ENCODE measurements at places on chromosomes 5 and 9. TPM values are rescaled to one million over a fixed set of nuclear protein-coding genes. Genes with fewer than 3 reads are reported as not detected.

- no peak for DNase-seq
Observed at GRCh38 chr9:33202018-33202417, 34.9 kb upstream of the B4GALT1 start.

DNA sequence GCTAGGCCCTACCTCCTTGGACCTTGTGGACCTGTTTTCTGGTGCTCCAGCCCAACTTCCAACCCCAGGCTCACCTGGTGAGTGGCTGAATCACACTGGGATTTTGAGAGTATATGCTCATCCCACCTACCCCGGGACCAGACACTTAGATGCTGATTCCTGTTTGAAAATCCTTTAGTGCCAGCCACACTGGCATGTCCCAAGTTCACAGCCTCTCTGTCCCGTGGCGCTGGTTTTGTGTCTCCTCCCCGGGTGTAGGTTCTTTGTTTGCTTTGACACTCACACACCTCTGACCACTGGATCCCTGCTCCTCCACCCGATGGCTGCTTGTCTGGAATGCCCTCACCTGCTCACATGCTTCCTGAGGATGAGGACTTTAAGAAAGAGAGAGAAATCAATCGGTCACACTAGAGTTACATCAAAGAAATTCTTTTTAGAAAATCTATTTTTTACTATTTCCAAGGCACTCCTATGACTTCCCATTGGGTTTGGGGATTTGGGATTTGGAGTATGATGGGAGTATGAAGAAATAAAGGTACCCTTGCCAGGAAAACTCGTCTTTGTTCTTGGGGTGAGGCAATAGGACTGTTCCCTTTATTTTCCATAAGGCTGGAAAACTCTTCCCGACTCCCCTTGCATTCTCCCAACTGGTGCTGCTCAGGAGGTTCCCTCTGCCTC is 7.3 kb upstream of the SLC25A48 start:
- no peak for DNase-seq

DNA sequence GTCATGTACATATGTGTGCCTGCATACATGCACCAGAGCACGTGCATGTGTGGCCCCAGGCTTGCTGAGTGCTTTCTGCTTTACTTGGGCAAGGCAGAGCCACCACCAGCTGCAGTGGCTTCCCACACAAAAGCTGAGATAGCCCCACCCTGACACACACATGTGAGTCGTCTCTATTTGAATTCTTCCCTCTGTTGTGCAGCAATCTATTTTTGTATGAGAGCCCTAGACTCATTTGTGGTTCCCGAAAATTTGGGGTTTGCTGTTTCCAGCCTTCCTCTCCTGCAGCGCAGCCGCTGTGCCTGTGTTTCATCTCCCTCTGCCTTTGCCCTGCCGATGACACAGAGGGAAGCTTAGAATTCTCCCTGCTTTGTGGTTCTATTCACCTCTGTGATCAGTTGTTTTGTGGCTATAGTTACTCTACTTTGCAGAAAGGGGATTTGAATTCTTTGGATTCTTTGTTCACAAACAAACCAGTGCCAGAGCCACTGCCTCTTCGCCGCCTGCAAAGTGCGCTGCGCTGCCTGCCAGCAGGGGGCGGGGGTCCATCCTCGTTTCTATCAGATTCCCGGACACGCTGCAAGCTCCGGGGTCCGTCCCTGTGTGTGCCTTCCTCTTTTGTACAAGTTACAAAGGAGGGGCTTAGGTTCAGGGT is 95.8 kb upstream of the DAP start:
- peak; percentile 13 for DNase-seq

GRCh38 chr5:120818128-120818527 is 354.0 kb downstream of the PRR16 start:
- DNase-seq = no peak

- no peak for DNase-seq
Observed at GRCh38 chr5:1512541-1513291, 11.0 kb downstream of the LPCAT1 start.

GRCh38 chr9:131744171-131744719 is 4.4 kb upstream of the RAPGEF1 start:
- no peak for DNase-seq

DNA sequence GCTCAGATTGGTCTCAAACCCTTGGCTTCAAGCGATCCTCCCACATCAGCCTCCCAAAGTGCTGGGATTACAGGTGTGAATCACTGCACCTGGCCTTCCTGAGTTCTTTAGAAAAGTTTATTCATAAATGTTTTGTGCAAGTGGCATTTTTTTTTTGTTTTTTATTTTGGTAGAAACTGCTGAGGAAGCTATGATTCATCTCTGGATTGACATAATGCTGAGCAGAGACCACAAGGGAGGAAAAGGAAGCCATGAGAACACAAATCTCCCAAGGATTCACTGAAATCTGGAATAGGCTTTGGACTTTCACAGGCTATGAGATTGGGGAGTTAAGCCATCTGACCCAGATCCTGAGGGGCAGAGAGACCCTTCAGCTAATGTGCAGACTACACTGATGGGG is 3.4 kb upstream of the SLC46A2 start:
- no peak for DNase-seq

DNA sequence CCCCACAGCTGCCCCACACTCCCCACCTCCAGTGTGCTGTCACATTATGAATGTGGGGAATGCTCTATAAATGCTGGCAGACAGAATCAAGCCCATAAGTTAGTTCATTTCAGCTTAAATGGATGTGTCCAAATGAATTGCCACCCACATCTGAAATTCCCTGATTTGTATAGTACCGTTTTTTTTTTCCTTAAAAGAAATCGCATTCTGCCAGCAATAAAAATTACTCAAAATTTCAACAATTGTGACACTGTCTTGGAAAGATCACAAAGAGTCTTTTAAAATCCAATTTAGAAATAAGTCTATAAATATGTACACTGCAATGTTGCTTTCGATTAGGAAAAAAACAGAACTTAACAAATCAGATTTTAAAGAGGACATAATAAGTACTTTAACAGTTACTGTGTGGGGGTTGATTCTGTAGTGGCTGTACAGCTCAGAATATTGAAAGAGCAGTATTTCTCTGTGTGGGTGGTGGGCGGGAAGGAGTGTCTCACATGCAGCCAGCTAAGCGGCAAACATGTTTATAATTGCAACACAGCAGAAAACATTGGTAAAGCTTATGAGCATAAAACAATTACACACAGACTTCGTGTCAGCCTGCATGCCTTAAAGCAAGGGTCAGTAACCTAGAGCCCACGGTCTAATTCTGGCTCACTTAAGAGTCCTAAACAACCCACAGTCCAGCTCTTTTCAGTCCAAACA is 24.9 kb upstream of the CSNK1G3 start:
- DNase-seq = no peak

DNA sequence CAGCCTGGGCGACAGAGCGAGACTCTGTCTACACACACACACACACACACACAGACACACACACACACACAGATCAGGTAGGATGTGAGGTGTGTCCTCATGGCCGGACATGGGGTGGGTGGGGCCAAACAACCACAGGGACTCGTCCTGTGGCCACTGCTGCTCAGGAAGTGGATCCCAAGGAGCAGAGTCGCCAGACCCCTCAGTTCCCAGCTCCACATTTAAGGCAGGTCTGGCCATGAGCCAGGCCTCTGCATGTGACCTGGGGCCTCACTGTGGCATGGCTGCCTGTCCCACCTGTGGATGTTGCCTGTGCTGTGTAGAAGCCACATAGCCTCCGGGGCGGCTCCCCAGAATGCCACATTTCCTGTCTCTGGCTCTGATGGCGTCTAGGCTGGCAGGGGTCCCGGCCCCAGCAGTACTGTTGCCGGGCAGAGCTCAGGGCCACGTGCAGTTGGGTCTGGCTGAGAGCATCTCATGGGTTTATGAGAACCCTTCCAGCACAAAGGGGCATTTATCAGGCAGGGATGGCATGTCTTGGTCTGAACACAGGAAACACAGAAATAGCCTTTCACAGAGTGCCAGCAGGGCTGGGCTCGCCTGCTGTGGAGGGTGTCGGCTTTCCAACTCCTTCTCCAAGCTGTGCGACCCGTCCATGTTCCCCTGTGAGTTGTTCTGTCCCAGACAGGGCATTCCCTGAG is 9.9 kb upstream of the NINJ1 start:
- no peak for DNase-seq

- no peak for DNase-seq
Observed at GRCh38 chr5:144416196-144416595, 245.5 kb downstream of the KCTD16 start.

DNA sequence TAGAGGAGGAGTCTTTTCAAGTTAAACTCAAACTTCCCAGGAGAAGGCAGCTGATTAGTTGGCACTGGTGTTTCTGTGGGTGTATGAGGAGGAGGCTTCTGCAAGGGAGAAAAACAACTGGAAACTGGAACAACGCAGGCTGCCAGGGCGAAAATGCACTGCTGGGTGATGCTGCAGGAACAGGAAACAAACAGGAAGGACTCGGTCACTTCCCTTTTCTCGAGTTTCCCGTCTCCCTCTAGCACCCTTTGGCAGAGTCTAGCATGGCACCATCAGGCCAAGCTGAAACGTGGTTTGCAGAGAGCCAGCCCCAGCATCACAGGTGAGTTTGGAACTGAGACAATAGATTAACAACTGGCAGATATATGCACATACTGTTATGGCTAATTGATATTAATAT is 77.5 kb upstream of the CAST start:
- no peak for DNase-seq

DNA sequence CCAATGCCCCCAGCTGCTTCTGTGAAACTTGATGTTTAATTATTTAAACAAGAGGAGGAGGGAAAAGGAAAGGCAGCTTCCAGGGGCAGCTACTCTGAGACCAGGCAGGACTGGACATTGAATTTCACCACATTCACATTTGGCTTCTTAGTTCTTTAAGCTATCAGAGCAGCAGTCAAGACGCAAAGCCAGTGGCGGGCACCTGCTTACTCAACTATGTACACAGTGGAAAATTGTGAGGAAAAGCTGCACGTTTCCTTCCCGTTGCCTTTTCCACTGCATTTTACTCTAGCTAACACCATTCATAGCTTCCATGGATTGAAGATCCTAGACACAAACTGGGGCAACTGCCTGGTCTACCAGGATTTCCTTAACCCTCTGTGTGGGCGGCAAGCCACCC is 200.3 kb downstream of the ERCC6L2 start:
- no peak for DNase-seq

- DNase-seq = no peak
Observed at GRCh38 chr9:2856400-2856799, 12.5 kb upstream of the PUM3 start.

DNA sequence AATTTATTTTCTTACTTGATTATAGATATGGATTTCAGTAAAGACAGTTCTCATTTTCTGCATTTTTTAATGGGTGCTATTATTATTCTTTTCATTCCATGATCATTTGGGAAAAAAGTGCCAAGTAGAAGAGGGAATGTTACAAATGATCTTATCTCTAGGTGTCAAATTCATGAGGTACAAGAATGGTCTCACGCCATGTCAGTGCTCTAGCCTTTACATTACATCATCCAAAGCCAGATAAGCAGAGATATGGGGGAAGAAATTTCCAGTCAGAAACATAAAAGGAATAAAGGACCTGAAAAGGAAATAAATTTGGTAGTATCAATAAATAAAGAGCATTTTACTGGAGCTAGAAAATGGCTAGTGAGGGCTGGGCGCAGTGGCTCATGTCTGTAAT is 1544.2 kb upstream of the CDH6 start:
- no peak for DNase-seq

DNA sequence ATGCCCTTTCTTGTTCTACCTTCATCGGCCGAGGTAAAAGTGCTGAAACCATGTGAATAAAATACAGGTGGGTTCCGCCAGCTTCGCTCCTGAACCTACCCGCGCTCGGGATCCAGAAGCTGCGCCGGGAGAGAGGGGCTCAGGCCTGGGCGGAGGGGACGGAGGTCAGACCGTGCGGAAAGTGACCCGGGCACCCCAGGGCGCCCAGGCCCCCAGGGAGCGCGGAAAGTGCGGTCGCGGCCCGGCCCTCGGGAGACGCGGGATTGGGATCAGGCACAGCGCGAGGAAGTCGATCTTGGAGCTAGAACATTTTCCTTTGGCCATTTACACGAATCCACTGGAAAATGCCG is 329 bp downstream of the SYK start:
- no peak for DNase-seq

GRCh38 chr5:59905188-59905587 is 11.7 kb upstream of the PDE4D start:
- no peak for DNase-seq

- DNase-seq = no peak
Observed at GRCh38 chr9:86655147-86655546, 292.2 kb downstream of the GAS1 start.

- DNase-seq = no peak
Observed at GRCh38 chr5:38548064-38548759, 8.2 kb downstream of the LIFR start.

GRCh38 chr5:74761241-74761640 is 5.7 kb downstream of the GFM2 start:
- DNase-seq = no peak

- peak; percentile 15 for DNase-seq
Observed at GRCh38 chr5:141969783-141970771, 1.2 kb downstream of the RNF14 start.

DNA sequence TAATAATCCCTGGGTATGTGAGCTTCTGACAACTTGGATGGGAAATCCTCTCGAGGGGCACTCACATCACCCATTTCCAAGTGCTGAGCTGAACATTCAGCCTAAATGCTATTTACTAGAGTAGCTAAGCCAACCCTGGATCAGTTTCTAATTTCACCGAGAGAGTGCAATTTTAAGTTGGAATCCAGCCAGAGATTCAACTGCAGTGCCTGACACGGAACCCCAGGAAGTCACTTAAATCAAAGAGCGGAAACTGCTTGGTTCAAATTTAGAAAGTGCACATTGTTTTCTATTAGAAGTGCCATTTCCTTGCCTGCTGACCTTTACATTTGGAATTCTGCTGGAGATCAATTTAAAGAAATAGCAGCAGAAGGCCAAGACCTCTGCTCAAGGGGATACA is 8.8 kb downstream of the SPRY4 start:
- DNase-seq = no peak

DNA sequence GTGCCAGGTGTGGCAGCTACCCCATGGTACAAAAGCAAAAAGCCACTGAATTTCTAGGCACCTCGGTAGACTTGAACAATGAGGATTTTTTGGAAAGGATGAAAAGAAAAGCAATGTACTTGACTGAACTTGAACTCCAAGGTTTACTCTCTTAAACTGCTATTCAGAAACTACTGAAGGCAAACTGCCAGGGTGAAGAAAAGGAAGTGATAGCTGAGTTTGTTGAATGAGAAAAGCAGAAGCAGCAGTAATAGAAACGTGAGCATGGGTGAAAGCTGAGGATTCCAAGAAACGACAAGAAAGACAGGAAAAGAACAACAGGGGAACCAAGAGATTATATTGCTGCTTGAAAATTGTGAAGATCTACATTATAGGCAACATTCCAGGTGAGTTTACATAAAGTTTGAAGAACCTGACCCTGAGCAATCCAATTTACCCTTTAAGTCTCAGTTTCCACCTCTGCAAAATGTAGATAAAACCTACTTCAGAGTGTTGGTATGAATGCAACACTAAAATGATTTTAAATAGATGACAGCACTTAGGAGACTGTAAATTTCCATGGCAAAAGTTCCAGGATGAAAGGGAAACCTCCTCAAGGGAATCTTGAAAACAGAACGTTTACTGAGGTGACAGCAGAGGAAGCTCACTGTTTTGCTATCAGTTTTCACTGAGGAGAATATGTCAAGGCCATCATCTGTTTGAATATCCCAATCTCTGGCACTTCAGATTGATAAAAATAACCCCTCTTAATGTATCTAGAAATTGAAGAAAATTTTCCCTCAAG is 245.8 kb downstream of the SPATA31D1 start:
- no peak for DNase-seq

The CWC27 gene
- total RNA-seq = 28.4 TPM

The LVRN gene
- 0.64 TPM for total RNA-seq

The AQP7 gene
- not detected for total RNA-seq

The IFNA10 gene
- total RNA-seq = not detected

The KCNT1 gene
- total RNA-seq = not detected

The ZFP37 gene
- not detected for total RNA-seq

The C1QTNF2 gene
- total RNA-seq = not detected

The CDK7 gene
- 129 TPM for total RNA-seq

The SPATA31D1 gene
- total RNA-seq = not detected

The NR5A1 gene
- total RNA-seq = not detected
